CD8-positive, alpha-beta T cell (primary cell): ENCODE measurements at places on chromosomes 12 and 14. TPM values are rescaled to one million over a fixed set of nuclear protein-coding genes. Genes with fewer than 3 reads are reported as not detected.
A peak's percentile ranks its signal among the peaks of the same experiment; 100 is the strongest.

DNA sequence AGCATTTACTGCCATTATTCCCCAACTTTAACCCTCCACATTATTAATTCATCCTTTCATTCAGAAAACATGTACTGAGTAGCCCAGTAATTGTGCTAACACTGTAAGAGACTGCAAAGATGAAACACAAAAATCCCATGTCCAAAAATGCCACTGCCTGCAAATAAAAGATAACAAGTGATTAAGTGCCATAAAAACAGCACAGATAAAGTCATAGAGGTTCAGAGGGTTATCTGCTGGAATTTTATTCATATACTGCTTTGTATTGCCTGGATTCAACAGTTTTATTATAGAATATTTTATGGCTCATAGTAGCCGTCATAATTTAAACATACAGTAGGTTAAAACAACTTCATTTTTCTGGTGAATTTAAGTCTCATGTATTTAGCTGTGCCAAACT is 177.9 kb downstream of the KICS2 start:
- no peak for DNase-seq

Gene CCDC184
- total RNA-seq: 1.3 TPM

- no peak for DNase-seq
Measured at GRCh38 chr12:102521662-102522277, 41.4 kb upstream of the IGF1 start.

Gene SLC5A8
- not detected for total RNA-seq

GRCh38 chr12:109949089-109949488 is 47.1 kb downstream of the GIT2 start:
- no peak for DNase-seq

- DNase-seq: peak; percentile 78
Measured at GRCh38 chr14:106185837-106186233, 659.5 kb downstream of the TMEM121 start.

DNA sequence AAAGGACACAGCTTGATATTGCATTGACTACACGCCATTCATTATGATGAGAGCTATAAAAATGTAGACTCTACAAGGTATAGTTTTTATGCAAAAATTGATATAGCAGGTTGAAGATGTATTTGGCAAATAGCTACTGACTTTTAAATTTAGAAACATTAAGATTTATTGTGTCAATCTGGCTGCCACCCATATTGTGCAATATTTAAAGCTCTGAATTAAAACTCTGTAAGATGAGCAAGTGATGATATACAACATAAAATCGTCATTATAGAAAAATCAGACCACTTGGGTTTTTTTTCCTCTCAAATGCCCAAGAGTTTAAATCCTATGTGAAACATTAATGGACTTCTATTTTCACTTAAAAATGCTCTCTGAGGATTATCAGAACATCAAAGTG is 36.8 kb upstream of the E2F7 start:
- no peak for DNase-seq

DNA sequence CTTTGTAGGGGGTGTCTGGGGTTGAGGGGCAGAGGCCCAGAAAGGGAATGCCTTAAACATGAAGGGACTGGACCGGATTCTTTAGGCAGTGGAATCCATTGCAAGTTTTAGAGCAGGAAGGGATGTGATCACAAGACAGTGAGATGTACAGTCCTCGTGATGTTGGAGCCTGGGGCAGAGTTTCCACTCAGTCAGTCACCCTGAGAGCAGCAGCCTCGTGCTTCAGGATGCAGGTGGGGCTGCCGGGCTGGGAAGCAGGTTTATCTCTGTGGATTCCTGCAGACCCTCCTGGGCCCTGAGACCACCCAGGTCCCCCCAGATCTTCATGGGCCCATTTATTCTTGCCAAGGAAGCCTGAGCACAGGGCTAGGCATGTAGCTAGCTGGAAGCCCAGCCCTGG is 38.5 kb downstream of the RIN3 start:
- DNase-seq: no peak

DNA sequence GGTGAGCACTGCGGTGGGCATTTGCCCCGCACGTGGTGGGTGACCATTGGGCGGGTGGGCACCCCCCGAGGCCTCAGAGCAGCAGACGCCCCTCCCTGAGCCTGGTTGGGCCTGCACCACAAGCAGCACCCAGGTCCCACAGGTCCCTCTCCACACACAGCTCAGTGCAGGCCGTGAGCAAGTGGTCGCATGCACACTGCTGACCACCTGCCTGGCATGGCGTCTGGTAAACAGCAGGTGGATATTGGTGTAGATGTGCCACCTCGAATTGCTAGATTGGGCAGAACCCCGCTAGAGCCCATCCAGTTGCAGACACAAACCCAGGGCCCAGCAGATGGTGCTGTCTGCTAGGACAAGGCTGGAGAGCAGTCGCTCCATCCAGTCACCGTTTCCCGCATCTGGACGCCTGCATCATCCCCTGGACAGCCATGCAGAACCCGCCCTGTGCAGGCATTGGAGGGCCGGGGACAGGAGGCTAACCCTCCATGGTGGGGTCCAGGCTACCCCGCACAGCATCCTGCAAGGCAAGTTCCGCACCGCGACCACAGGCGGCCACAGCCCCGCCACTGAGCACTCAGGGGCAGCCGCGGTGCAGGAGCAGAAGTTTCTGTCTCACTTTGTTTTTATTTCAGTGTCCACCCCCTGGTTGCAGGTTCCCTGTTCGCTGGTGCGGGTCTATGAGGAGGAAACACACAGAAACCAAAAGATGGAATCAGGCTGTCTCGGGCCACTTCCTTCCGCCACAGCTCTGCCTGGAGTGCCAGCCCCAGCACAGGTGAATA is 45.6 kb upstream of the RIMBP2 start:
- DNase-seq: peak; percentile 55

- DNase-seq: no peak
Measured at GRCh38 chr14:36517242-36518030, 2.6 kb downstream of the NKX2-1 start.

DNA sequence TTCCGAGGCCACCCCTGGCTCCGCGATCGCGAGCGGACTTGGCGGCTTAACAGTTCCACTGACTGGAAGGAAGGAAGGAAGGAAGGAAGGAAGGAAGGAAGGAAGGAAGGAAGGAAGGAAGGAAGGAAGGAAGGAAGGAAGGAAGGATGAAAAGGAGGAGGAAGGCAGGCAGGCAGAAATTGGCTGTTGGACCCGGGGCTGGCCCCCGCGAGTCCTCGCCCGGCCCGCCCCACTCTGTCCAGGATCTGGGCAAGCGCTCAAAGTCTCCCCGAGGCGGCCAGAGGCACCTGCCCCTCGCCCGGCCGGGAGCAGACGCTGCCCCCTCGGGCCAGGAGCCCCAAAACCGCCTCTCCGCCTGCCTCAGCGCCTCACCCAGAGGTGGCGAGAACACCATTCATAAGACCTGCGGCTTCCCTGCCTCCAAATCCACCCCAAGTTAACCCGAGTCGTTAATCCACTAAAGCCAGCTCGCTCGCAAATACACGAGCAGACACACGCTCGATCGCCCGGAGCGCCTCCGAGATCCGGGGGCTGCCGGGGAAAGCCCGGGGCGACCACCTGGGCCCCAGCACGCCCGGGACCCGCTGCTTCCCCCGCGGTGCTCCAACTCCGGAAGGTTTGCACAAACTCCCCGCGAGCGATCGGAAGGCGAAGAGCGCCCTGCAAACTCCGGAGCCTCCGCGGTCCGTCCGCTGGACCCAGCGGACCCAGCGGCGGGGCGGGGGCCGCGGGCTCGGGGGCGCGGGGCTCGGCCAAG is 844 bp downstream of the DPF3 start:
- DNase-seq: peak; percentile 26

GRCh38 chr12:55696796-55697462 is 10.8 kb downstream of the ITGA7 start:
- DNase-seq: no peak

- no peak for DNase-seq
Measured at GRCh38 chr12:5736016-5736415, 209.0 kb downstream of the ANO2 start.
